Activated CD4-positive, alpha-beta T cell treated with anti-CD3 and anti-CD28 coated beads, Interleukin-2, amount 50 U/mL, for 24 hours (primary cell): ENCODE measurements at places on chromosomes 12 and 14.

- no peak for DNase-seq
Measured at GRCh38 chr14:74141703-74142102, 56.9 kb downstream of the LIN52 start.

DNA sequence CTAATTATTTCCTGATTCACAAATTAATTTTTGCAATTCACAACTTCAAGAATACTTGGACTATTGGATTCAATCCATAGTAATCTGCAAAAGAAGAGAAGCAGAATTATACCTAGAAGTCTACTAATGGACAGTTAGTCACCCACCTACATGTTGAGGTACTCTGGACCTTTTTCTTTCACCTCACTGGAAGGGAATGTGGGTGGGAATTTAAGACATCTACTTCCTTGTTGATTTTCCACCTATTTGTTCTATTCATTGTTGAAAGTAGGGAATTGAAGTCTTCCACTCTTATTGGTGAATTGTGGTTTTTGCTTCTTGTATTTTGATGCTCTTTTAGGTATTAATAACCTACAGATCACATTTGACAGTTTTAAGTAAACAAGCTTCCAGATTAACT is 11.0 kb downstream of the RESF1 start:
- no peak for DNase-seq

- DNase-seq = no peak
Measured at GRCh38 chr14:45284802-45285201, 31.8 kb upstream of the MIS18BP1 start.

- peak; percentile 13 for DNase-seq
Measured at GRCh38 chr14:24013654-24014514, 25.2 kb downstream of the DHRS4L2 start.

DNA sequence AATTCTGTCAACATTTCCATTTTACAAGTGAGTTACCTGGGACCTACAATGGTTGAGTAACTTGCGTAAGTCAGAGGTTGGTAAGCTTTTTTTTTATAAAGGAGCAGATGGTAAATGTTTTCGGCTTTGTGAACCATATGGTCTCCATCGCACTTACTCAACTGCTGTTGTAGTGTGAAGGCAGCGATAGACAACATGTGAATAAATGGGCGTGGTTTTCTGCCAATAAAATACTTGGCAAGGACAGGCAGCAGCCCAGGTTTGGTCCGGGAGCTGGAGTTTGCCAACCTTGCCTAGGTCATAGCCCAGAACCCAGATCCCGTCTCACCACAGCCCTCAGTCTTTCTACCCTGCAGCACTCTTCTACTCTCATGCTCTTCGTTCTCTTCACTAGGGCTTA is 6.3 kb downstream of the DDX55 start:
- no peak for DNase-seq

DNA sequence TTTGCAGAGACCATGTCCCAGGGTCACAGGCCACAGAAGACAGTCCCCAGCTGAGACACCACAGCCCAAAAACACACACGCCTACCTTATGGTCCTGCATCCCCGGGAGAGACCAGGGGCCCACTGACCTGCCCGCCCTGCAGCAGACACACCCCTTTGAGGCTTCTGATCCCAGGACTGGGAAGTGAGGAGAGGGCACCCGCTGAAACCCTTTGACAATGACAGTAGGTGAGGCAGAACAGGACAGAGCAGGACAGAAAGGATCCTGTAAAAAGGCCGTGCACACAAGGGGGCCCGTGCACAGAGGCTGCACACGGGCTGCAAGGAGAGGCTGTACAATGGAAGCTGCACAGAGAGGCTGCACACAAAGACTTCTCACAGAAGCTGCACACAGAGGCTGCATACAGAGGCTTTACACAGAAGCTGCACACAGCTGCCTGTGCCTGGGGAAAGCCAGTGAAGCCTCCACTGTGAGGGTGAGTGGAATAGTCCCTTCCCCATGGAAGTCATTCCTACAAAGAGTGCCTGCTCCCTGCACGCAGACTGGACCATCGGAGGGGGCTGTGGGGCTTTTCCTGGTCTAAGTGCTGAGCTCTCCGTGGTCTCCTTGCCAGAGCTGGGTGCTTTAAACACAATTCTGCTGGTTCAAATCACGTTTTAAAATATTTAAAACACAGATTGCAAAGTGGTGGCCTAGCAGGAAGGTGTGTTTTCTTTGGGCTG is 16.6 kb upstream of the SFSWAP start:
- no peak for DNase-seq

DNA sequence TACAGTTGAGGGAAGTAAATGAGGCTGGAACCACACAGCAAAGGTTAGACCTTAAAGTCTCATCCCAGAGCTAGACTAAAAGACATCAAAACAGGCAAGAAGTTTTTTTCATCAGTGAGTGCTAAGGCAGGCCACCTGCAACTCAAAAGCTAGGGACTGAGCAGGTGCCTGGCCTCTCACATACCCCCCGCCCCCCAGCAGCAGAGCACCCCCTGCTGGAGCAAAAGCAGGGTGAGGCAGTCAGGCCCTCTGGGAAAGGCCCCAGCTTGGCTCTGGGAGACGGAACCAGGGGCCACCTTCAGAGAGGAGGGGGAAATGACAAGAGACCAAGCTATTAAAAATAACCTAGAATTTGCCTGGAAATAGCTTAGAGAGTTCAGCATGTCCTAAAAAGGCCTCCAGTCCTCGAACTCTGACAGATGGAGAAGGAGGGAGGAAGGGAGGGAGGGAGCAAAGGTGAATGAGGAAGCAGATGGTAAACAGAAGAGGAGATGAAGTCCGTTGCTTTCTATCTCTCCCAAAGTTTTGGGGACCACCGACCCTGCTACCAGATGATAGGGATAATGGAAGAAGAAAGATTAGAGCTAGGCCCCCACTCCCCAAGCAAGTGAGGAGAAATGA is 1.8 kb downstream of the ITGA7 start:
- DNase-seq = no peak

DNA sequence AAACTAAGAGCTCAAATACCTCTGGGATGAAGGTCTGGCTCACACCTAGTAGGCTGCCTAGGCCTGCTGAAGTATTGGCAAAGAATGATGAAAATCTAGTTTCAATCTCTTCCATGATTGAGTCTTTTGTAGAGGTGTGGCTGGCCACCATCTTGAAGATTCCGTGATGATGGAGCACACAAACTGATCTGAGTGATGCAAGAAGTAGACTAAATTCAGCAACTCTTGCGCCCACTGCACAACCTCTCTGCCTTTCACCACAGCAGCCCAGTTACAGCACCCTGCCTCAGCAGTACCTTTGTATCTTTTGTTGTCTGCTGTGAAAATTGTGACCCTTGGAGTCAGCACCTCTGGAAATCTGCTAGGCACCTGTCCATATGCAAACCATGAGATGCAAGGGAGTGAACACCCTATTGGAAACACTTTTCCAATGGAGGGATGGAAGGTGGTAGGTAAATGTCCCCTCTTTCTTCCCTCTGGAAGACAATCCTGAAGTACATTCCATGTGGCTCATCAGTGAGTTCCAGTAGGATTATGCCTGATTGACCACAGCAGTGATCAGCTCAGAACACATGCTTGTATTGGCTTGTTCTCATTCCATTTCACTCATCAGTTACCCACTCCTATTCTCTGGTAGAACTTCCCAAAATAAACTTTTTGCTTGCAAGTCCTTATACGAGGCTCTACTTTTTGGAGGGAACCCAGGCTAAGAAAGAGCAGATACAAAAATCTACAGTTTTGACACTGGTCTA is 58.6 kb downstream of the BTBD7 start:
- no peak for DNase-seq

DNA sequence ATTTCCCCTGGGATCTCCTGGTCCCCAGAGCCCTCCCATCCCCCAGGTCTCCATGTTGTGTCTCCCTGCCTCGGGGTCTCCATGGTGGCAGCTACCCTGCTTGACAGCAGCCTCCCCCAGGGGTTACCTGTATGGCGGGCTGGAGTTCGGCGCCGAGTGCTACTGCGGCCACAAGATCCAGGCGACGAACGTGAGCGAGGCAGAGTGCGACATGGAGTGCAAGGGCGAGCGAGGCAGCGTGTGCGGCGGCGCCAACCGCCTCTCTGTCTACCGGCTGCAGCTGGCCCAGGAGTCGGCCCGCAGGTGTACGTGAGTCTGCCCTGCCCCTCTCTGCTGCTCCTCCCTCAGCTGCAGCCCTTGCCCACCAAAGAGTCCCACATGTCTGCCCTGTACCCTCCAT is 80.9 kb downstream of the WSCD2 start:
- no peak for DNase-seq

DNA sequence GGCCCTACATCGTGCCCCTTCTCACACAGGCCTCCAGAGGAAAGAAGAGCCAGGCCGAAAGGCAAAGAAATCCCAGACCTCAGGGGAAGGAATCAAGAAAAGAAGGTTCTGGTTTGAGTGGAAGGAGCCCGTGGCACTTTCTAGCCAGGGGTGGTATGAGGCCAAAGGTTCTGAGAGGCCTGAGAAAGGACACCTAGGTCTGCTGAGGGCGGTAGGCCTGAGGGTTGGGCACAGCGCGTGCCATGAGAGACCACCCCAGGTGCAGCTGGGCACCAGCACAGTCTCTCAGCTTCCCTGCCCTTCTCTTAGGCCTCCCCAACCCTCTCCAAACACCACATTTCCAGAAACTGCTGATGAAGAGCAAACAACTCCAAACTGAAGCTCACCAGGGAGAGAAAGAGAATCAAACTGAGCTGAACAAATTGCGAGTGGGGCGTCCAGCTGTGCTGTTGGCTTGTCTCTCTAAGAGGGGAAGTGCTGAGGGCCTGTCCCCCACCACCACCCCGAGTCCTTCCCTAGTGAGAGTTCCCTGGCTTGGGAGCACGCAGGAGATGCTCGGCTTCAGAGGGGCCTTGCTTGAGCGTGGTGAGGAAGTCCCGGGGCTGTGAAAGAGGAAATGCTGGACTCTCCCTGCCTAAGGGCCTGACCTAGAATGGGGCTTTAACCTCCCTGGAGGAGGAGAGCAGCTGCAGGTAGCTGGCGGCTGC is 184.8 kb downstream of the ZFP36L1 start:
- no peak for DNase-seq

DNA sequence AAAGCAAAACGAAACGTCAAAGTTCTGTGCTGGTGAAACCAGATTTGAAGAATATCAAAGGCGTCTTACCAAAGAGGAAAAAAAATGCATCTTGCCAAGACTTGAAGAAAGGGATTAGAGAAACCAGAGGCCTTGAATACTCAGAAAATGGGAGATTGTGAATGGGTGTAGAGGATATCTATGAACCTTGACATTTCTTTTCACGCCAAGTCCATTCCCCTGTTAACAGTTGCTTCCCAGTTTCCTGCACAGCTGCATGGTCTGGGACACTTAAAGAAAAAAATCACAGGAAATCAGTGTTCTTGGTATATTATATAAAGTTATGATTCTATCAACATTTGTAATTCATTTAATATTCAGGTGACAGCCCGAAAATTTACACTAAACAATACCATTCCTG is 1.4 kb upstream of the GTF2A1 start:
- DNase-seq = no peak

- peak; percentile 31 for DNase-seq
Measured at GRCh38 chr14:95260537-95261361, 59.0 kb downstream of the CLMN start.

GRCh38 chr14:94001501-94002396 is 4.6 kb downstream of the CCDC197 start:
- DNase-seq = peak; percentile 47

DNA sequence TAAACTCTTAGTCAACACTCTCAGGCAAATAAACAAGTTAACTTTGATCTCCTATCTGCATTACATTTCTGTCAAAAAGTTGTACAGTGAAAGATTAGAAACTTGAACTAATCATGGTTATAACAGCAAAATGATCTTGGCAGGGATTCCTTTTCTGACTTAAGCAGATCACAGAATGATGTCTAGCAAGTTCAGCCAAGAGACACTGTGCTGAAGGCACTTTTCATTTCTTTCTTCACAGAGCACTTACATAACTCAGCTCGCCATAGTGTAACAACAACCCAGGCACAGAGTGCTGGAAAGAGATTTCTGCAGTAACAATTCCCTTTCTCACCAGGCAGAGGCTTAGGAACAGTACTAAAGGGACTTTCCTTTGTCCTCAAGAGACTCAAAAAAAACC is 19.6 kb upstream of the CSRP2 start:
- no peak for DNase-seq

GRCh38 chr14:81269100-81269978 is 48.6 kb upstream of the GTF2A1 start:
- peak; percentile 21 for DNase-seq

DNA sequence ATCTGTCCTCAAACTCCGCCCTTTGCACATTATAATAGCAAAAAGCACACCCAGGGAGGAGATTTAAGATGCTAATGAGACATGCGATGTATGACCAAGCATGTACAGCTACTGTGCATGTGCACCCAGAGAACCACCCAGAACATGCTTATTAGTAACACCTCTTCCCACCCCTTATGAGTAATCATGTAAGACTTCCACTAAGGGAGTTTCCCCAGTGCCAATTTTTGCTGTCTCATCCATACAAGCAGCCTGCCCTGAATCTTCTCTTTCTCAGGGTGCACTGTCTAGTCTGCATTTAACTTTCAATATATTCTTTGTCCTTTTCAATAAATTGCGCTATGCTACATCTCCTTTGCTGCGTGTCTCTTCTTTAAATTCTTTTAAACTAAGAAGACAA is 830.0 kb upstream of the NOVA1 start:
- DNase-seq = no peak

- no peak for DNase-seq
Measured at GRCh38 chr12:80711866-80712265, 4.4 kb downstream of the MYF6 start.

DNA sequence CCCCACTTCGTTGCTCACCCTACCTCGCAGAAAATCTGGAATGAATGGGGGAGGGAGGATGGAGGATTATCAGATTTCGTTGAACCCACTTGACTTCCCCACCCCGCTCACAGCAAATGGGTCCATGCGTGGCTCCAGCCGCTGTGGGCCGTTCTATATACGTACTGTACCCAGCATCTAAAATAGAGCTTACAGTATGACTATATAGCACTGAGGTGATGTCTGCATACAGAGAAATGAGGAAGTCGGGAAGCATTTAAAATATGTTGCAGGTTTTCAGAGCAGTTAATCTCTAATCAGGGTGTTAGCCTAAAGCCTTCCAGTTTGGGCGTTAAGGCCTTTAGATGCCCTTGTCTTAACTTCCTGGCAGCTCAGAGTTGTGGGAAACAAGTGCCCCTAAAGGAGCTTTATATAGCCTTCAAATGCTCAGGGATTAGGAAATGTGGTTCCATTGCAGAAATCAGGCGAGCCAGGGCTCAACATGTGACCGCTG is 1.4 kb downstream of the BICDL1 start:
- no peak for DNase-seq

GRCh38 chr14:21579976-21580375 is at the start of gene OR10G3:
Gene OR10G3, minus strand, starts transcription at chr14:21580076. Its CDS starts 9,332 bp downstream, at chr14:21570744.
- no peak for DNase-seq
